ENCODE measurements at places on chromosomes 1 and 21.
A peak's percentile ranks its signal among the peaks of the same experiment; 100 is the strongest.

GRCh38 chr1:179121159-179121938 lies 39.5 kb downstream of the TOR3A start:
- DNase-seq: peak; percentile 45

- DNase-seq: no peak
Observed at GRCh38 chr1:231776010-231776756, 149.6 kb downstream of the DISC1 start.

GRCh38 chr1:82225421-82226185 lies 424.9 kb downstream of the ADGRL2 start:
- no peak for DNase-seq

DNA sequence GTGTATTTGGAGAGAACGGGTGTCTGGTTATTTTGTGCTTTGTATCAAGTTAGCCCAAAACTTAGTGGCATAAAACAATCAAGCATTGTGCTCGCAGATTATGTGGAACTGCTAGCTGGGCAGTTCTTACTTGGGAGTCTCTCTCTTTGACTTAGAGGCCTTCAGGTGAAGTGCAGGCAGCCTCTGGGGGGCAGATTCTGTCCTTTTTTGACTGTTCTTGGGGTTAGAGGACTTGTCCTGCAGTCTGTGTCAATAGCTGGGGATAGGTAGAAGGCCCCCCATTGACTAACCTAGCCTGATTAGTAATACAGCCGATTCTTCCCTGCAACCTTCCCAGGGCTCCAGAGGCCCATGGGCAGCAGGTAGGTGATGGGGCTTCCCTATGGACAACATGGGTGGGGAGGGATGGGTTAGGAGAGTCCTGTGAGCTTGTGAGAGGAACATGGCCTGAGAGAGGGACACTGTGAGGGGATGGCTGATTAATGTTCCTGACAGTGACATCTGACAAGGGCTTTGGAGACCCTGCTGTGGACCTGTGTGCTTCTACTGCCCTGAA lies 37.2 kb upstream of the ACOT11 start:
- DNase-seq: no peak

DNA sequence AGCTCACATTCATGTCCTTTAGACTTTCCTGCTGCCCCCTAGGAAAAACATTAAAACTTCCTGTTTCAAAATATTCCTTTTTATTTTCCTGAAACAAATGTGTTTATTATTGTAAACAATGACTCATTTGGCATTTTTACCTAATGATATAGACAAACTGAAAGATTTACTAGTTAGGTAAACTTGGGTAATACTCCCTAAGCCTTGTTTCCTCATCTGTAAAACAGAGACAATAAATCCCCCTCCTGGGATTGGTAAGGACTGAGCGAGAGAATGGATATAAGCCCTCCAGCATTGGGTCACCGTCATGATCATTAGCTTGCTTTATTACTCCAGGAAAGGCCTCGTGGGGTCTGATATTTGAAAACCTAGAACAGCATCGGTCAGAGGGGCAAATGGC lies 59.8 kb downstream of the LPAR3 start:
- no peak for DNase-seq

DNA sequence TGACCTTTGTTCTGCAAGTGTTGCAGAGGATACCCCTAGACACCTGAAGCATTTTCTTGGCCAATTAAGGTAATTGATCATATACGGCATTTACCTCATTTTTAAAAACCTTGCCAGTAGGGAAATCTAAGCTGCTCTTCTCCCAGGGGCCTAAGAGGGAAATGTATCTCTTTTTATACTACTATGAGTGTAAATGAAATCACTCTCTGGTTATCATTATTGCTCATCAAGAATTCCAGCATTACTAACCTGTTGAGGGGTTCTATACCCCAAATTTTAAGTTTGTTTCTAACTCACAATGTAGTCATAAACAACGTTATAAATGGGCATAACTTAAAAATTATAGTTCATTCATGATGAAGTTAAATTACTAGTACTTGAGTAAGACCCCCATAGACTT lies 27.4 kb downstream of the TMED5 start:
- DNase-seq: no peak

GRCh38 chr1:93607814-93608186 lies 73.8 kb downstream of the BCAR3 start:
- no peak for DNase-seq

DNA sequence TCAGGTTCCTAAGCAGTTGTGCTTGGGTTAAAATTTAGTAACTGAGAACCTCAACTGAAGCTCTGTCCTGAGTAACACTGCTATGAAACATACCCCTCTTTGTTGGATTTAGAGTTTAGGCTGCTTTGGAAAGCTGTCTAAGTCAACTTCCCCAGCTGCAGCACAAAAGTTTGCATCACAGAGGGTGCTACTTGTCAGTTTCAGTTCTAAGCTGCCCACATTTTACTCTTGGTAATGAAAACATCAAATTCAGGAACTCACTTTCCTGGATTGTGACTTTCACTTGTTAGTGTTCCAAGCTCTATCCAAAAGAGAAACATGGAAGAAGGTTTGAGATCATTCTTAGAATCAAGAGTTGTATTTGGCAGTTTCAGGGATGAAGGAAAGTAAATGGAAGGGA lies 191.7 kb upstream of the NFIA start:
- DNase-seq: no peak

- peak; percentile 51 for DNase-seq
Observed at GRCh38 chr1:39091845-39092645, 65.9 kb downstream of the NDUFS5 start.

- no peak for DNase-seq
Observed at GRCh38 chr1:64404202-64404601, 65.7 kb upstream of the CACHD1 start.

- no peak for DNase-seq
Observed at GRCh38 chr1:30484668-30485067, 238.7 kb downstream of the MATN1 start.

DNA sequence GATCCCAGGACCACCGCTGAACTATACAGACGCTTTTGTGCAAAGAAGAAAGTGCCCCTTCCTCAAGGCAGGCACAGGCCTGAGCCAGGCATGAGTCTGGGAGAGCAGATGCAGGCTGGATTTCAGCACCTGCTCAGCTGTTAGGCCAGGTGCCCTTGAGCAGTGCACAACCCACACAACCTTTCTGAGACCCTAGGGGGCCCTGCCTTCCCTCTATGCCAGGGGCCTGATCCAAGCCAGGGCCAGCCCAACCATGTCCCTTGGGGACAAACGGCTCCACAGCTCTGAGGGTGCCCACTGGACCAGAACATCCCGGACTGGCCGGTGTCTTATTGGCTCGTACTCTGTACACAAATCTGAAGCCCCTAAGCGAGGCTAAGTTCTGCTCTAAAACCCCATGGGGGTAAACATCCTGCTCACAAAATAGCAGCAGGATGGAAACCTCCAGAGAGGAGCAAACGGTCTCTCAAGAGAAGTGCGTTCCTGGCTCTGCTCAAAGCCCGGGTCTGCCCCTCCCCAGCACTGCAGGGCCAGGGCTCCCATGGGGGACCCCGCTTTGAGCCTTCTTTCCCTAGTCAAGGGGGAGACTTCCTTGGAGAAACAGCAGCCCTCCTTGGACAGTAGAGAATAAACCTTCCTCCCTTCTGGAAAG lies 275.1 kb downstream of the NPHP4 start:
- DNase-seq: no peak

DNA sequence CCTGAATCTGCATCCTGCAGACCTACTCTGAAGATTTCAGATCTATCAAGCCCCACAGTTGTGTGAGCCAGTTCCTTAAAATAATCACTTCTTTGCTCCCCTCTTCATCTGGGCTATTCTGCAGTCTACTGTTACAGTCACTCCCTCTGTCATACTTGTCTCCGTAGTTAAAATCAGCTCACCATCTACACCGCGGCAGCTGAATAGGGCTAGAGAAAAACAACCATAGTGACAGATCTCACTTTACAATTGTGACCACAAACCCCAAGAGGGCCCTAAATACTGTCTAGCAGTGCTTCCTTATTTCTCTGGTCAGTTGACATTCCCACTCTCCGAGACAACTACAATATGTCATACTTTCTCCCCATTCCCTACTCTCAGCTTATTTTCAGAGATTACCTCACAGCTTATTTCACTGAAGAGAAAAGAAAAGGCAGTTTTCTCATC lies 12.9 kb downstream of the DESI2 start:
- no peak for DNase-seq

- DNase-seq: no peak
Observed at GRCh38 chr1:111286912-111287311, 3.7 kb upstream of the CHIA start.

- DNase-seq: no peak
Observed at GRCh38 chr21:46021398-46021797, 39.8 kb downstream of the COL6A1 start.

GRCh38 chr1:59125676-59126320 lies 171.1 kb upstream of the FGGY start:
- DNase-seq: no peak

- DNase-seq: no peak
Observed at GRCh38 chr1:167196166-167196565, 24.5 kb upstream of the POU2F1 start.

GRCh38 chr21:34583926-34584563 lies 30.9 kb downstream of the RCAN1 start:
- no peak for DNase-seq

- no peak for DNase-seq
Observed at GRCh38 chr1:111894497-111894896, 95.0 kb downstream of the KCND3 start.

DNA sequence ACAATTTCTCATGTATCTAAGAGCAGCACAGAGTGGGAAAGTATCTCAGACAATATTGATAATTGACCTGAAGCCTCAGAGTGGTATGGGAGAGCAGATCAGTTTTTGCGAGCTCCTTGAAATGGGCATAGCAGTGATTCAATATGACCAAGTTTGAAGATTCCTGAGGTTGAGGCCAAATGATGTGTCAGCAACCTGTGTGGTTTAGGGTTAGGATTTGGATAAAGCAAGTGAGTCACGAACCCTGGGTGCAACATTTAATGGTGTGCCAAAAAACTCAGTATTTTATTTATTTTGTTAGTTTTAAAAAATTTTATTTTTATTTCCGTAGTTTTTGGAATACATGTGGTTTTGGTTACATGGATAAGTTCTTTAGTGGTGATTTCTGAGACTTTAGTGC lies 92.5 kb upstream of the C21orf91 start:
- no peak for DNase-seq

- no peak for DNase-seq
Observed at GRCh38 chr21:30997541-30997940, 40.7 kb downstream of the KRTAP19-8 start.

DNA sequence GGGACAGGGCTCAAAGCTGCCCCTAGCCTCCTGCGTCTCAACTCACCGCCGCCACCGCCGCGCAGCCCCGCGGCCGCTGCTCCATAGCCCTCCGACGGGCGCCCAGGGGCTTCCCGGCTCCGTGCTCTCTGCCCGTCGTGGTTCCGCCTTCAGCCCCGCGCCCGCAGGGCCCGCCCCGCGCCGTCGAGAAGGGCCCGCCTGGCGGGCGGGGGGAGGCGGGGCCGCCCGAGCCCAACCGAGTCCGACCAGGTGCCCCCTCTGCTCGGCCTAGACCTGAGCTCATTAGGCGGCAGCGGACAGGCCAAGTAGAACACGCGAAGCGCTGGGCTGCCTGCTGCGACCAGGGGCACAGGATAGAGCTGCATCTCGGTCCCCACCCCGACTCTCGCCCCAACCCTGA lies at the start of gene TNFRSF25:
TSS of gene TNFRSF25 (minus strand) at position 151 of the 400 bp plus-strand sequence. CDS start at position 85, 66 bp downstream.
- DNase-seq: no peak

GRCh38 chr21:18155508-18156193 lies 89.0 kb upstream of the CHODL start:
- DNase-seq: no peak

GRCh38 chr1:183989078-183989577 lies 48.4 kb downstream of the COLGALT2 start:
- DNase-seq: no peak

GRCh38 chr1:22340873-22341272 lies 110.8 kb upstream of the ZBTB40 start:
- DNase-seq: no peak

DNA sequence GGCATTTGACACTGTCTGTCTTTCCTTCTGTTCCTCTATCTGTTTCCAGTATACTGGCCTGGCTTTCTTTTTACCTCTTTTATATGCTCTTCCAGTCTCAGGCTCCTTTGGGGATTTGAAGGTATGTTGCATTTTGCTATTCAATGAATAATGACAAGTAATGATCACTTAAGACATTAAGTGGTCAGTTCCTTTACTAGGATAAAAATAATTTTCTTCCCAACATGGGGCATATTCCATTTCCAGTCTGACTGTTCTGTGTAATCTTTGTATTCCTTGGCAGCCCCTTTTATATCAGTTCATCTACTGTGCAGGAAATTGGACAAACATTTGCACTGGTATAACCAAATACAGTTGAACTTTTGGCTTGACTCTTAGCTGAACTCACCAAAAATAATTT lies 15.6 kb downstream of the METTL18 start:
- DNase-seq: no peak

DNA sequence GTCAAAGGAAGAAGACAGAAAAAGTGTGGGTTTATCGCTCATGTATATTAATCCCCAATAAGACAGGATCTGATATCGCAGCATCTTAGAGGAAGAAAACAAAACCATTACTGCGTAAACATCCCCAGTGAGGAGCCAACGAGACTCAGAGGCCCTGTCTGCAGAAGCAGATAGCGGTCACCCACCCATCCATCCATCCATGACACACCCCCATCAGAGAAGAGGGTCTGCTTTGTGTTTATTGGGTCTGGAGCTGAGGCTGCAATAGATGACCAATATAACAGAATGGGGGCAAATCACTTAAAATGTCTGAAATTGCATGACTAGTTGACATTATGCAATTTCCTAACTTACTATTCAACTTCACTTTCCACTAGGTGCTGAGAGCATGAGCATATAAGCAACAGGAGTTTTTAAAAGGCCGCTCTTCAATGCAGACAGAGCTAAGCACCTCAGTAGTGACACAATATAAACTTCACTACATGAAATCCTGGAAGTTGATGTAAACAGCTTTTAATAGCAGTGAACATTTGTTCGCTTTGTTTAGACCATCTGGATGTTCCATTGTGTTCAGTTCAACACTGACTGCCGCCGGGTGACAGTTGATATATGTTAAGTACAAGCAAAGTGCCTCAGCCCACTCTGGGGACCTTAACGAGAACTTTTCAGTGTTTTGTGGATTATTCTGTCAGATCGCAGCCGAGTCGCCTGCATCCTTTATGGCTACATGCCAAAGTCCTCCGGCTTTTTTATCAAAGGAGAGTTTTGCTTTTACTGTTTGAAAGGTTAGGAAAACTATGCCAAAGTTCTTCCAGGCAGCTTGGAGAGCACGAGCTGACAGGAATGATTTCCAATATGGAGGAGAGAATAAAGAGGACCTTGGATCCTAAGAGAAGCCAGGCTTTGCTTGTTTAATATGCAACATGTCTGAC lies 167.5 kb downstream of the ZNF281 start:
- DNase-seq: no peak

- DNase-seq: no peak
Observed at GRCh38 chr21:20644552-20644951, 353.7 kb upstream of the NCAM2 start.

All from hematopoietic multipotent progenitor cell treated with erythropoietin and hydrocortisone succinate and interleukin-3 and kit ligand, for 17 days (in vitro differentiated cells).